ENCODE measurements at places on chromosomes 3 and 15.
A peak's percentile ranks its signal among the peaks of the same experiment; 100 is the strongest.

DNA sequence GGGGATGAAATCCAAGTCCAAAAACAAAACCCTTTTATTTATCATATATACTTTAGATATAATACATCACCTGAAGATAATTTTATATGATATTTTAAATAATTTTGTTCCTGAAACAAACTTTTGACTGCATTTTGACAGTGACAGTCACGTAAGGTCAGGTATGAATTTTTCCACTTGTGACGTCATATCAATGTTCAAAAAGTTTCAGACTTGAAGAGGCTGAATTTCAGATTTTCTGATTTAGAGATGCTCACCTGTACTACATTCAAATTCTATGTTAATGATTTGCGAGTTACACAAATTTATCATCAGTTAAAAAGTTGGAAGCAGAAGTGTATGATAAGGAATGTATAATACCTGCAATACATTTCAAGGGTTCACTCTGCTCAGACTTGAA is 136.1 kb upstream of the EPHA6 start:
- DNase-seq, result no peak

GRCh38 chr15:56736881-56737707 is 3.8 kb upstream of the ZNF280D start:
- no peak for DNase-seq

DNA sequence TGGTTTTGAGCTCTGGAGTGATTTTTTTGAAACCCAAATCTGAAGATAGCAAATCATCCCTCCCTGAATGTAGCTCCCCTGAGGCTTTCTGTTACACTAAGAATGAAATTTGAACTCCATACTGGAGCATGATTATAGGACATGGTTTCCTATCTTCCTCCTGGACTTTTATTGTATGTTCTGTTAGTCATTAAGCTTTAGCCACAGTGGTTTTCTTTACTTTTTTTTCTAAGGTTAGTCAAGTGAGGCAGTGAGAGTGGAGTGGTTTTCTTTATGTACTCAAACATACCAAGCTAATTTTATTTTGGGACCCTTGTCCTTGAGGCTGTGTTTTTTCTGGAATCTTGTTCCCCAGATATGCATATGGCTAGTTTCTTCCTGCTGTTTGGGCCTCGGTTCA is 55.2 kb upstream of the FRMD4B start:
- no peak for DNase-seq

- no peak for DNase-seq
Measured at GRCh38 chr15:93005133-93005532, 83.9 kb downstream of the RGMA start.

DNA sequence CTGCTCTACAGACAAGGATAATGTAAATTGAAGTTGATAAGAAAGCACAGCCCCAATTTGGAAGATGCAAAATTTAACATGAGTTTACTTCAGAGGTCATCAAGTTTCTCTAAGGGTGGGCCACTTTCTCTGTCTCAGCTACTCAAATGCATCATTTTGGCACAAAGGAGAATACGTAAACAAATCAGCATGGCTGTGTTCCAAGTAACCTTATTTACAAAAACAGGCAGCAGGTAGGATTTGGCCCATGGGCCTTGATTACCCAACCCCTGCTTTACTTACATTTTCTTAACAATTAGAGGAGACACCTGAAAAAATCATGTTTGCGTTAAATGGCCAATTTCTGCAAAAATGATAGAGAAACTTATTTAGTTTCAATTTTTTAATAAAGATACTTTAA is 181.7 kb downstream of the GBE1 start:
- no peak for DNase-seq

DNA sequence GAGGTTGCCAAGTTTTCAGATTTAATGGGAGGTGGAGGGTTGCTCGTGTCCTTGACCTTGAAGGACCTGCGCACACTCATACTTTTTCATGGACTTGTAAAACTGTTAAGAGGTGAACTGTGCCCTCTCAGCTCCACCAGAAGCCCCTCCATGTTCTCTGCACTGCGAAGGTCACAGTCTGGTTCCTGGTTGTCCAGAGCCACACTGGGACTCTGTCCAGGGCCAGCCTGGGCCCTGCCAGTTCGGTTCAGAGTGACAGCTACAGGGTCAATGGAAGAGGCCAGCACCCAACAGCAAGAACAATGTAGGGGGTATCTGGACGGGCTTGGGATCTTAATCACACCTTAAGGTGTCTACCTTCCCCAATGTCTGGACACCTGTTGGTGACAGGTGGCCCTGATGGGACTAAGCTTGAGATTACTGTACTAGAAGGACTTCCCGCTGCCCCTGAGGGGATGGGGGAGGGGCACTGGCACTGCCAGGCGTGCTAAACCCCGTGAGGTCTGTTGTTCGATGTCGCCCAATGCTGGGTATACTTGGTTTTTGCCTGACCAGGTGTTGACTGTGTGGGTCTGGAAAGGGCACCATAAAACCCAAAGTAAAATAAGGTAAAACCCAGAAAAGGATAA is 34.7 kb downstream of the GRK7 start:
- DNase-seq, result no peak

GRCh38 chr3:154227531-154227930 is 96.8 kb downstream of the DHX36 start:
- no peak for DNase-seq

DNA sequence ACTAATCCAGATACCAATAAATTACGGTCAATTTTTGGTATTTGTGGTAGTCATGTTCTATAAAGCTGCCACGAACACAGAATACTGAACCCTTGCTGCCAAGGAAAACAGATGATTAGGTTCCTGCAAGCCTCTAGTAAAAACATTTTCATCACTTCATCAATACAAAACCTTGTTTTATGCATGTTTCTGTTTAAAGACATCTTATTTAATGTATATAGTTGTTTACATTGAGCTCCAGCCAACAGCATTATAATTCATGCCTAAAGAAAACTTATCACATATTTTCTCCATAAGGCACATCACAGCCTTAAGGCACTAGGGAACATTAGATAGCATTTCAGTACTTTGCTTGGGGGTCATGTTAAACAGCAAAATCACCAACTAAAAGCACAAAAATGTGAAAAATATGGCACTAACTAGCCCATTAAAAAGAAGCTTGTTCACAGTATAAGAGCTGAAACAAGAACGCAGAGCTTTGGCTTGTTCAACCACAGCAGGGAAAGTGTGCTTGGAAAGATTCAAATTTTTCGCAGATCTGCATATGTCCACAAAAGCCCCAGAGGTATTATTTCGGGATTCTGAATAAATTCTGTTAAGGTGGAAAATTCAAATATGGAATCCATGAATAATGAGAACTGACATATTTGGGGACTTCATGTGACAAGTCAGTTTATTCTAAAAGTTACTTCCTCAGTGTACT is 27.7 kb downstream of the POLQ start:
- no peak for DNase-seq

DNA sequence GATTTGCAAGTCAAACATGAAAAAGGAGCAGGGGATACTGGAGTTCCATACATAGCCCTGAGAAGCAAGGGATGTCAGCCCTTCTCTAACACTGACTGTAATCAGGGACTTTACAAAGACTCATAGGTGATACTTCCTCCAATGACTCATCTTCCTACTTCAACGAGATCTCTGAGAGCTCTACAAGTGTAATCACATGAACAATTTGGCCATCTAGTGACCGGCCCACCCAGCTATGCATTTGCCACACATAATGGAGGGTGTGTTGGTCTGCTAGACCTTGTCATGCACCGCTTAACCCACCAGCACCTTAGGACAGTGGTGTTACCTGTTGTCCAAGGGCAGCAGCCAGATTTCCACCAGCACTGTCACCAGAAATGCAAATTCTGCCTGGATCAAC is 75.3 kb downstream of the NCEH1 start:
- DNase-seq, result no peak

GRCh38 chr15:48914717-48915116 is 36.8 kb downstream of the EID1 start:
- DNase-seq, result no peak

DNA sequence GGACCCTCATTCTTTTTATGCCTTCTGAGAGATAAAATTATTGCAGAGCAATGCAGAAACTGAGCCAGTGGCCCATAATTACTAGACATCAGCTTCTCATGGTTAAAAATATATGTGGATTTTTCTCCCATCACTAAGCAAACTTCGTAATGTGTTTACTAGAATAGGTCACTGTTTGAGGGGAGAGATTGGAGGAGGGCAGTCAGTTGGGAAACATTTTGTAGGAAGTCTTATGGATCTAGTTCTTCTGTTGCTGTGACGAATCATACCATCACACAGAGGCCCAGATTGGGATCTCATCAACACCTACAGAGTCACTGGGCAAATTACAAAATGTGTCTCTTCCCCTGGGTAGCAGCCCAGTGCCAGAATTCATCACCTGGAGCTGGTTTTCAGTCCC is 81.4 kb downstream of the PDE8A start:
- DNase-seq, result no peak

DNA sequence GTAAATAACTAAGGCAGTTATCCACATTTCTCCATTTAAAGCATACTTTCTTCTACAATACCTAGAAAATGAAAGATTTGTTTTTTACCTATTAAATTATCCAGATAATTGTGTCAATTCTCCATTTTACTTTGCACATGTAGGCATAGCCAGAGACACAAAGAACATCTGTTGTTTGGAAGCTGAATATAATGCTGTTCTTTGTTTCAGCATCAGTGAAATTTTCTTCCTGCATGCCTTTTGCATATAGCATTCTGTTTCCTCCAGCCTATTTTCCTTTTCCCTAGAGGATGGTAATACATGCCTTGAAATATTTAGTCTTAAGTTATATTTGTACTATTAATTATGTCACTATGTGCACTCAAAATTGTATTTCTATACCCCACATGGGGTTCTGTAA is 233.7 kb downstream of the CNTN6 start:
- no peak for DNase-seq

DNA sequence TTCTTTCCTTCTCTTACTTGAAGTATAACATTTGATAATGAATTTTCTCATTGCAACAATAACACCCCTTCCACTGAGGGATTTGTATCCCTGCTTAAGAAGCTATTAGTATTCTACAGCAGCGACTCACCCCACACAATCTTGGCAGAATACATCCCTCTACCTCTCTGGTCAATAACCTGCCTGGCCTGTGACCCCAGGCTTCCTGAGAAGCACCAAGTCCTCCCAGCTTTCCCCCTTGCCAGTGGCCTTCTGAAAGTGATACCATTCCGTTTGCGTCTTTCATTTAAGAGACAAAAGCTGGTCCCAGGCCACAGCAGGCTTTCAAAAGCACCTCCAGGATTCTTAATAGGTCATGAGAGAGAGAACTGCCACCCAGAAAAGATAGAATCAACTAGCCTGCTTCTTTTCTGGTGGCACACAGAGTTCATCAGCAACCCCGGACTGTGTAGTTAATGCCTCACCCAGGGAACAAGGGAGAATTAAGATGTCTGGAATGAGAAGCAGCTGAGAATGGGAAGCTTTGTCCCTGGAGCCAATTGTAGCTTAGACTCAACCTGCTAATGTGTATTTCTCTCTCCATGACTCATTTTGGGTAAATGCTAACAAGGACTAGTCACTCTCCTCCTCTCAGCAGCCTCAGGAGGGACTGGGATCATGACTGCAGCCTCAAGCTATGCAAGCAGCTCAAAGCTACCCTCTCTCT is 101.0 kb upstream of the CPNE4 start:
- DNase-seq, result peak; percentile 89

- no peak for DNase-seq
Measured at GRCh38 chr3:173945806-173946205, 548.3 kb downstream of the NLGN1 start.

DNA sequence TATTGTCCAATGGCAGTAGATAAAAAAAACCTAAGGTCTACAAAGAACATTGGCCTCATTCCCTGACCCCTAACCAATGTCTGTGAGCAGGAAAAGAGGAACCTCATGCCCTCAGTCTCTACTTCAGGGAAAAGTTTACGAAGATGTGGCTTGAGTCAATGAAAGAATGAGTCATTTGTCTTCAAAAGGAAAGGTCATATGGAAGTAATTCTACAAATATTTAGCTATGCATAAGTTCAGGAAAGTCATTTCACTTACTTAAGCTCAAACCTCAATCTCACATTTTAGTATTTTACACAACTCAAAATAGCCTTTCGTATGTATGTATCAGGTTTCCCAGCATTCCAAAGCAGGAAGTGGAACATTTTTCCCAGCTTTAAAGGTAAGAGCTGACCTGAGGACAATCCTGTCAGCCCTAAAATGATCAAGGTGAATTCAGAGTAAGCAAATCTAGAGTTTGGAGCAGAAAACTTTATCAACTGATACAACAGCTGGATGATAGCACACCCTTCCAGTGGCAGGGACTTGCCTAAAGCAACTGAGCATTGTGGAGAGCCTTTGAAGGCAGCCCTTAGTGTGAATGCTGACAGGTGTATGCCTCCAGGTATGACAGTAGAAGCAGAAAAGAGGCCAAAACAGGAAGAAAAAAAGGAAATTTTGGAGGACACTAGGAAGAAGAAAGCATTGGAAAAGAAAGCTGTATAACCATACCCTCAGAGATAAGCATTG is 53.9 kb upstream of the ACKR4 start:
- DNase-seq, result peak; percentile 52

- no peak for DNase-seq
Measured at GRCh38 chr3:187999821-188000220, 154.1 kb upstream of the LPP start.

GRCh38 chr3:127746400-127747057 is 73.8 kb downstream of the ABTB1 start:
- no peak for DNase-seq

GRCh38 chr3:197811343-197811742 is 20.3 kb downstream of the LRCH3 start:
- no peak for DNase-seq

DNA sequence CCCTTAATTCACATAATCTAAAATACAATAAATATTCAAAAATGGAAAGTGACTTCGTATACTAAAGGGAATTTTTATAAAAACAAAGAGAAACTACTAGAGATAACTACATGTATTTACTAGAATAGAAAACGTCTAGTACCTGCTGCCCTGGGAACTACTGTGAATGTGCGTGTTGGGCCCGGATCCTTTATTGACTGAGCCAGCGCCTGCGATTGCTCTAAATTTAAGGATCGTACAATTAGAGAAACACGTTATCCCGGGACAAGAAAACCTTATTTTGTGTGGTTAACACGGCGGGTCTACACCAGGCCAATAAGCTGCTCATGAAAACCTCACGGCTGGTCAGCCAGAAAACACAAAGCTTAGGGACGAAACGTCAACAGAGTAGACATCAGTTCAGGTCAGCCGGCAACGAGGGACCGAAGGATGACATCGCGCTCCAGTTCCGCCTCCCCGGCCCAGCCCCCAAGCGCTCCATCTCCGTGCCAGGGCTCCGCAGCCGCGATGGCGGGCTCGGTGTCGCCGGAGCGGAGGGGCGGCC is 555 bp downstream of the TM2D3 start:
- no peak for DNase-seq

Data from amniotic stem cell (primary cell).